ENCODE measurements at places on chromosomes 7 and 10.

DNA sequence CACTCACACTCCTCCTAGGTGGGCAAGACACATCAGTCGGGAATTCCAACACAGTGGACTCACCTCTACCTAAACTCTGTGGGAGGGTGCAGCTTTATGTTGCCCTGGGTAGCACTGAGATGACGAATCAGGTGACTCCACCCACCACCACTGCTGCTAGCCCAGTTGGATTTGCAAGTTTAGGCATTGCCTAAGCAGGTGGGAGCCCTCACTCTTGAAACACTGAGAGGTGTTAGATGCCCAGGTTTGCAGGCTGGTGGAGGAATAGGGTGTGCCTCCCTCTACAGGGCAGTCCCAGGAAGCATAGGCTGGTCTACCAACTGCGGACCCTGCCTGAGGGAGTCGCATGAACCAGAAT lies 708.9 kb downstream of the POM121L12 start:
- DNase-seq = no peak

- no peak for DNase-seq
These were observed 31.3 kb downstream of the KIAA1217 start for GRCh38 chr10:24240041-24240751.

DNA sequence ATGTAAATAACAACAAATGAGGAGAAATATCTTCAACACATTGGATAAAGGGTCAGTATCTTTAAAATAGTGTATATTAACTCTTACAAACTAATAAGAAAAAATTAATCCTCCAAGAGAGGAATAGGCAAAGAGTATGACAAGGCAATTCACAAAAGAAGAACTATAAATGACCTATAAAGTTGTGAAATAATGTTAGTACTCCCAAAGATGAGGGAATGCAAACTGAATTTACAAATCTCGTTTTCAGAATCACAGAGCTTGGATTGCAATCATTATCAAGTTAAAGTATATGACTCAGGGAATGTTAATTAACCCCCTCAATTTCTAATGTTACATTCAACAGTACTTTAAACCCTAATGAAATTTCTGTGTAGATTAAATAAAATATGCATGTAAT lies 87.3 kb upstream of the TARP start:
- no peak for DNase-seq

- DNase-seq = no peak
These were observed 58.1 kb upstream of the CTTNBP2 start for GRCh38 chr7:117931314-117931713.

GRCh38 chr10:108450280-108450679 lies 1285.8 kb upstream of the SORCS1 start:
- DNase-seq = no peak

DNA sequence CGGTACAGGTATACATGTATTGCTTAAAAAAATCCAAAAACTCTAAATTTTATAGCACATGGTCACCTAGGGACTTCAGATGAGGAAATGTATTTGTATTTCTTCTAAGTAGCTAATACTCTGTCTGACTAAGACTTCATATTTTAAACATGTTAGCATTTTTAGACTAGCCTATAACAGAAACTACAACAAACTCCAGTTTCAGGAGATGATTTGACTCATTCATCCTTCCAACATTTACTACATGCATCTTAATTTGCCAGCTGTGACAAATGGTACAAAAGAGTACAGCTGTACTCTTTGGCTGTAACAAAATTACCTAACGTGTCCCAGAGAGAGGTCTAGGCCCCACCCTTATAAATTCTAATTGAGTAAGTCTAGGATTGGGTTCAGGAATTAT lies 22.2 kb downstream of the TMEM209 start:
- DNase-seq = no peak

DNA sequence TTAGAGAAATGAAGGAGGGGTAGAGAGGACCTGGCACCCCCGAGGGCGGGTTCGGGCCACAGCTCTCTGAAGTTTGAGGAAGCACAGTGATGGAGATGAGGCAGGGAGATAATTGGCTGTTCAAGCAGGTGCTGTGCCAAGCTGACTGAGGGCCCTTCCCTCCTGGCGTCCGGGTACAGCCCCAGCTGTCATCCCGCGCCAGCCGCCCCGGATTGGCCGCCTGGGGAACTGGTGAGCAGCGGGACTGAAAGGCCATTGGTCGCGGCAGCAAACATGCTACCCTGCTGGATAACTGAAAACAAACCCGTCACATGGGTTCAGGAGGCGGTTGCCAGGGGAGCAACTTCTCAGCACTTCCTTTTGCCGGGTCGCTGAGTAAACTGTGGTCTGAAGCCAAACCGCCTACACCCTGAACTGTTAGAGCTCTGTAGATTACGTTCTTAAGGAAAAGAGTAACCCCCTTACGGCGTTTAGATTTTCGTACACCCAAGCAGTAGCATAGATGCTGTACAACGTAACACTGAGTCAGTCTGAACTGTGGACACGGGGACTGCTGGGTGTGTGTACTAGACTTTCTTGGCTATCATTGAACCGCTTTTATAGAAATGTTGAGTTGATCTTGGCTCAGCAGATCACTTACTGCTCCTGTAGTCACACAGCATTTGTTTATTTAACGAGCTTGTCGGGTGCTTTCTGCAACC lies 1.3 kb downstream of the INSIG1 start:
- DNase-seq = peak; percentile 76

DNA sequence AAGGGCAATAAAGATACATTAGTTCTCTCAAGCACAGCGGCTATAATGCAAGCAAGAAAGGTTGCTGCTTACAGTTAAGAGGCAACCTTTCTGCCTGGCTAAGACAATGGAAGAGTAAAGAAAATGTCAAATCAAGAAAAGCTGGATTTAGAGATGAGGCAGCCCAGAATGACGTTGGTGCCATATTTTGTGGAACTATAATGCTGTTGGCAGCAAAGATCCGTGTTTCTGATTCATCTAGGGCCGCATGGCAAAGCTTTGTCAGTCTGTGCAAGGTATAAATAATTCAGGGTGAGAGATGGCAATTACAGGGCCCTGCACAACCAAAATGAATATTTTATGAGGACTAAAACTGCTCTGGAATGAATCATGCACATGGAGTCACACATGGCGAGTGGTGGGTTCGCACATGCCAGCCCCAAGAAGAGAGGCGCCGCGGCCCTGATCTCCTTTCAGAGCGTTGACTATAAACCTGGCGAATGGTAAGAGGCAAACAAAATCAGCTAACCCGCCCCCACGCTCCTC lies 76.6 kb downstream of the EBF3 start:
- no peak for DNase-seq

GRCh38 chr7:45173596-45174327 lies 16.2 kb downstream of the RAMP3 start:
- no peak for DNase-seq

- peak; percentile 18 for DNase-seq
These were observed 3.4 kb downstream of the TACR2 start for GRCh38 chr10:69413221-69413865.

DNA sequence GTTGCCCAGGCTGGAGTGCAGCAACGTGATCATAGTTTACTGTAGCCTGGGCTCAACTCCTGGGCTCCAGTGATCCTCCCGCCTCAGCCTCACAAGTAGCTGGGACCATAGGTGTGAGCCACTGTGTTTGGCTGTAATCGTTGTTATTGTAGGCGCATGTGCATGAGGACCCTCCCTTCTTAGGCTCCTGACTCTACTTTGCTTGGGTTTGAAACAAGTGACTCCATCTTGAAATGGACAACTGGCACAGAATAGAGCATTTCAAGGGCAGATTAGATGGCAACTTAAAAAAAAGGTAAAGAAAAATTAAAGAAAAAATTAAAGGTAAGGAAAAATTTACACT lies 15.4 kb upstream of the GIMAP8 start:
- DNase-seq = no peak

DNA sequence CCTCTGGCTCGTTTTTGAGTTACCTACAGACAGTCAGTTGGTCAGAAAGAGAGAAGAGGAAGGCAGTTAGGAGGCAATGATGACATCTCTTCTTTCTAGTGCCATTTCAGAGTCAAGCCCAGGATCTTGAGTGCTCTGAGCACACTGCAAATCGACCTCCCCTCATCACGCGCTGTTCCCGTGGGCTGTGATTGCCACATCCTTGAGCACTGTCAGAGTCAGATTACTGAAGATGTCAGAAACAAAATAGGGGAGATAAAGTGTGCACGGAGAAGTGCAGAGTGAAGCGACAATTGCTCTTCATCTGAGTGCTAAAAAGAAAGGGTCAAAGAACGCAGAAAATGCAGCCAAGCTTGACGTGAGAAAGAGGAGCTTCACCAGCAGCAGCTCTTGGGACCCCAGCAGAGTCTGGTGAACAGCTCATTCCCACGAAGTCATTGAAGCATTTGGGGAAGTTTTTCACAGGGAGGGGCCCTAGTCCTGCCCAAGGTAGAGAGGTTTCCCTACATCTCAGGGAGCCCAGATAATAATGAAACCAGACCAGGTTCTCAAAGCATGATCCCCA lies 661.7 kb upstream of the AUTS2 start:
- DNase-seq = no peak

DNA sequence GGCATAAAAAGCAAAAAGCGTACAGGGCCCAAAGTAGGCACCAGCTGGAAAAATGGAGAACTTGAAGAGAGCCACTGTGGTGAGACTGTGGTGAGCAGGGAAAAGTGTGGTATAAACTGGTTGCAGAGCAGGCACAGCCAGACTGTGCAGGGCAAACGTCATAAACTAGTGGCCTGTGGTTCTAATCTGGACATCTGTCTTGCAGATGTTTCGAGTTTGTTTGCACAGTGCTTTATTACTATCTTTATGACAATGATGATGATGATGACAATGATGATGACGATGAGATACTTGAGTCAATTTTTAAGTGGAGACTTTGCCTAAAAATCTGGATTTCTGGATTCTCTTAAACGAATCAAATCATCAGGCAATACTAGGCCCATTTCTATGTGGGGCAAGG lies 45.7 kb downstream of the SEMA3C start:
- DNase-seq = no peak

- no peak for DNase-seq
These were observed 1139.4 kb downstream of the XPNPEP1 start for GRCh38 chr10:108783897-108784296.

GRCh38 chr10:101019440-101019703 lies 11.6 kb downstream of the PDZD7 start:
- no peak for DNase-seq

GRCh38 chr7:8277394-8277982 lies 15.5 kb upstream of the ICA1 start:
- DNase-seq = no peak

DNA sequence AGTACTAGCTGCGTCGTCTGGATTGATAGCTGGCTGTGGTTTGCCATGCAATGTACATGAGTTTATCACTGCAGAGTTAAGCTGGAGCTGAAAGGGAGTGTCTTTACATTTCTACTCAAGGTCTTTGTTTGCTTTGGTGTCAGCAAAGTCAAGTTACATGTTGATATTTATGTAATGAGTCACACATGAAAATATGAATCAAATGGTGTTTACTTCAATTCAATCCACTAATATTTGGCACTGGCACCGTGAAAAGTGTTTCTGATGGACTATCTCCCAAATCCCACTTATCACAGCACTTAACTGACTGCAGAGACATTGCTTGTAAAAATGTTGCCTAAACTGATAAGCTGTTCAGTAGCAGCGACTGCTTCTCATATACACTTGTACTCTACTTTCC lies 395.9 kb downstream of the TFEC start:
- no peak for DNase-seq

DNA sequence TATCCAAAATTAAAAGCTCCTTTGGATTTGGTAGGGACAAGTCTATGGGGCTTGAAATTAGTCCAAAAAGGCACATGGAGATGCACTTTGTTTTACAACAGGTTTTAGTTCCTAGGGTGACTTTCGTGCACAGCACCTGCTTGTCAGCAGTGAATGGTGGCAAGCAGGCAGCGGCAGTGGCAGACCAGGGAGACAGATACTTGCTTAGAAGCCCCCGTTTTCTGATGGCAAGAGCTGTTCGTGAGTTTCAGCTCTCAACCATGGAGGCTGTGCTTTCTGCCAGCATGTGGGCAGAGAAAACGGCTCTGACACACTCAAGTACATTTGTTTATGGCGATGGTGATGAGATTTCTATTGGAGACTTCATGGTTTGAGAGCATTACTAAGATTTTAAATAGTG lies 61.7 kb upstream of the SHH start:
- no peak for DNase-seq

GRCh38 chr10:85604884-85605283 lies 761.7 kb downstream of the GRID1 start:
- no peak for DNase-seq

DNA sequence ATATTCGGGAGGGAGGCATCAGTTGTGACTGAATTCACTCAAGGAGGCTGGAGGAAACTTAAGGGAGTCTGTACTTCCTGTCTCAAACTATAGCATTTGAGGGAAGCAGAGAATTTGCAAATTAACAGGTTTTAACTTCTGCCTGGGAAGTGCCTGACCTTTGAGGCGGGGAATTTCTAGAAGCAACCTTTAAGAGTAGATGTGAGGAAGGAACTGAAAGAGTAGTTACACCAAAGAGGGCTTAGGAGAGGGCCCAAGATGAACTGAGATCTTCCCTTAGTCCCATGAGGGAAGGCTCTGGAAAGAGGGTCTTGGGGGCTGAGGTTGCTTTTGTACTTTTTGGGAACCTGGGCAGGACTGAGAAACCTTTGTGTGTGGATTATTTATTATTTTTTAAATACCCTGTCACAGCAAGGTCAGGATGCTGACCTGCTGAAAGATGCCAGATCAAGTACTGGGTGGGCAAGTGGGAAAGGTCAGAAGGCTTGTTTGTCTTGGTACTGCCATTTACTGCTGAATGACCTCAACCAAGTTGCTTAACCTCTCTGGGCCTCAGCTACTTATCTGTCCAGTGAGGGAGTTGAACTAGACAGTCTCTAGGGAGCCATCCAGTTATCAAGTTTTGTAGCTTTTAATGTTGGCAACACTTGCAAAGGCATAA lies 2.4 kb downstream of the GPR158 start:
- DNase-seq = no peak

GRCh38 chr10:71688256-71688655 lies 31.3 kb downstream of the C10orf105 start:
- DNase-seq = no peak

GRCh38 chr10:13993169-13993568 lies 337.6 kb downstream of the FRMD4A start:
- DNase-seq = no peak

GRCh38 chr10:96168546-96168945 lies 38.4 kb downstream of the ZNF518A start:
- no peak for DNase-seq

DNA sequence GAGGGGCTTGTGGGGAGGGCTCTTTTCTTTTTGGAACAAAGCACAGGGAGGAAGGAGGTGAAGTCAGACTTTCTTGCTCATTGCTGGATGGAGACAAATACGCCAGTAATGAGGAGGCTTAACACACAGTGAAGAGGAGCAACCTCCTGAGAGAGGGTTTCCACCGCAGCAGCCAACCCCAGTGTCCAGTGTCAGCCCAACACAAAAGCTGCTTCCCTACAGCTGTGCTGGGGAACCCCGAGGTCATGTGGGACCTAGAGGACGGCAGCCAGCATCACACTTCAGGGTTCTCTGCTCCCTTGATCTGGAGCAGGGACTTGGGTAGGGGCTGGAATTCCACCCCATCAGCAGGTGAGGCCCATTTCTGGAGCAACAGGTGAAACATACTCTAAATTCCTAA lies 7.7 kb downstream of the BLNK start:
- no peak for DNase-seq

Measured in NCI-H2227 treated with DMSO at 0.1 percent for 48 hours (cell line).